Activated CD4-positive, alpha-beta T cell treated with anti-CD3 and anti-CD28 coated beads for 36 hours (primary cell): ENCODE measurements at places on chromosomes 7 and 10. TPM values are rescaled to one million over a fixed set of nuclear protein-coding genes. Genes with fewer than 3 reads are reported as not detected.

- peaks cover 11% of the 10 kb centered on the region for H3K4me1 ChIP-seq
- no peak overlapping the region for H3K4me3 ChIP-seq
- no peaks in the 10 kb centered on the region for H3K27me3 ChIP-seq
- no peak overlapping the region for H3K27ac ChIP-seq
These were observed 60.1 kb upstream of the SAMD8 start for GRCh38 chr10:75051308-75051707.

DNA sequence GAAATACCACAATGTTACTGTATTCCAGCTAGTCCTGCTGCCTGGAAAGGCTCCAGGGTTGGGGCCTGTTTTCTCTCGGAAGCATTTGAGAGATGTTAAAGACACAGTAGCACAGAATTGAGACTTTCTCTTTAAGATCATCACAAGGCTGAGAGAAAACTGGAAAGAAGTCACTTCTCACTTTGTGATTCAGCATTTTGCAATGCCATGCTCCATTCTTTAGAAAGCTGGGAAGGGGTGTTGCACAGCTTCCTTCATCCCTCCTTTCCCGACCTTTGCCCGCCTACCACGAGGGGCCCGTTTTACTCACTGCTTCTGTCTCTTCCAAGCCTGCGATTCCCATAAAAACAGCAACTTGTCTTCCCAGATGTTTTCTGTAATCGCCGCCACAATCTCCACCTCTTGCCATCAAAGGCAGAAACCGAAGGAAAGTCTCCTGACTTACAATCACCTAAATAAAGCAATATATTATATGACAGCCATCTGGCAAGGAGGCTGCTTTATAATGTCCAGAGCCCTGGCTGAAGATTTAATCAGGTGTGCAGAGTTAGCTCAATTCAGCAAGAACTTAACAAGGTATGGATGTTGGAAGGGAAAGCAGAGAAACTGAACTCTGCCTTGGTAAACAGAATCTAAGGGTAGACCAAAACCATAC lies 18.9 kb downstream of the NOD1 start:
- H3K27me3 ChIP-seq, result no peaks in the 10 kb centered on the region
- H3K4me1 ChIP-seq, result peaks cover under 1% of the 10 kb centered on the region
- DNase-seq, result no peak
- no peak overlapping the region for H3K4me3 ChIP-seq

The KCP gene
- total RNA-seq, result not detected

The ADAM22 gene
- total RNA-seq, result 1.1 TPM

The CRPPA gene
- 1.0 TPM for total RNA-seq

DNA sequence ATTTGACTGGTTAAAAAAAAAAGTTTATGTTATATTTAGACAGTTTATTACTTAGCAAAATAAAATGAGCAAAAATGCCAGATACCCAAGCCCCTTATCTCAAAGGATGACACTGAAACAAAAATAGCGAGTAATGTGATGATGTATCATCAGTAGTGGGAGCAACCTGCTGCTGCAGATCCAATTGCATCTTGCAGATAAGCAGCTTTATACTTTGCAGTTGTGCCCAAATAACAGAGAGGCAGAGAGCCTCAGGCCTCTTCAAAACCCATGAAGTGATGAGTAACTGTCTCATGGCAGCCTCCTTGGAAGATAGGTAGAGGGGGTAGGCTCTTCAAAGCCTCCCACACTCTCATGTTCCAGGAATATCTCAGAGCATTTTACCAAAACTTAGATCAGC lies 468.2 kb upstream of the LRRTM3 start:
- H3K27me3 ChIP-seq, result no peaks in the 10 kb centered on the region
- no peak overlapping the region for H3K27ac ChIP-seq
- no peak overlapping the region for H3K4me3 ChIP-seq
- DNase-seq, result no peak
- no peaks in the 10 kb centered on the region for H3K4me1 ChIP-seq

DNA sequence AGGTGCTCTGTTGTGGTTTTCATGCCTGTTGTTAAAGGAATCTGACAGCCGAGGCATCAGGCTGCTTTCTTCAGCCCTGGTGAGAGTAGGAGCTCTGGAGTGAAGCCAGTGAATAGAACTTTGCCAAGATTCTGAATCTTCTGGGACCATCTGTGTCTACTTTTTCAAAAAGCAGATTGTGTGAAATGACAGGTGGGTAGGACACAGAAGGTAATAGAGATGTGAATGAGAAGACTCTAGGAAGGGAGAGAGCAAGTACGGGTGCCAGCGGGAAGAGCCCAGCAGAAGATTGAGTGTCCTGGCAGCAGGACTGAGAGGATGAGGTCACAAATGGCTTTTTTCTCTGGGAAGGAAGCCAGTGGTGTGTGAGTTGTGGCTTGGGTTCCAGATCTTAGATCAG lies 429.2 kb downstream of the SDK1 start:
- H3K4me1 ChIP-seq, result no peaks in the 10 kb centered on the region
- no peak overlapping the region for H3K4me3 ChIP-seq
- no peak overlapping the region for H3K27ac ChIP-seq
- no peaks in the 10 kb centered on the region for H3K27me3 ChIP-seq
- no peak for DNase-seq

GRCh38 chr10:20313665-20314064 lies 497.4 kb downstream of the PLXDC2 start:
- no peak overlapping the region for H3K4me3 ChIP-seq
- no peak for DNase-seq
- H3K36me3 ChIP-seq, result no peaks in the 10 kb centered on the region
- H3K4me1 ChIP-seq, result no peaks in the 10 kb centered on the region

GRCh38 chr7:134954197-134955082 lies 31.9 kb upstream of the AGBL3 start:
- no peak overlapping the region for H3K4me3 ChIP-seq
- no peaks in the 10 kb centered on the region for H3K27me3 ChIP-seq
- H3K4me1 ChIP-seq, result peaks cover 2% of the 10 kb centered on the region
- no peaks in the 10 kb centered on the region for H3K36me3 ChIP-seq
- H3K27ac ChIP-seq, result no peak overlapping the region

DNA sequence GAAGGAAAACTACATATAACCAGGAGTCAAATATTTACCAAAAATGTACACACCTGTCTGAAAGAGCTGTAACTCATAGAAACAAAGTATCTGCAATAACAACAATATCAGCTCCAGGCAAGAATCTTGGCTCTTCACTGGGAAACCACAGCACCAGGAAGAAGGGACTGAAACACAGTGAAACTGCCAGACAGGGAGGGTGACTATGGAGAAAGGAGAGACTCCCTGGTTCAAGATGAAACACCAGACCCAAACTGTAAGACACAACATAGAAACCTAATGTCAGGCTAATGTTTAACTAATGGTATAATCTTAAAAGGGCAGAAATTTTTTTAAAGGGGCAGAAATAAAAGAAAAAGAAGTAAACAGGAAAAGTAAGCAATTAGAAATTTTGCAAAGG lies 11.5 kb upstream of the TAS2R39 start:
- DNase-seq, result no peak
- H3K27me3 ChIP-seq, result peaks cover 9% of the 10 kb centered on the region
- no peaks in the 10 kb centered on the region for H3K4me1 ChIP-seq
- H3K4me3 ChIP-seq, result no peak overlapping the region
